ENCODE measurements at places on chromosomes 13 and 19.
A peak's percentile ranks its signal among the peaks of the same experiment; 100 is the strongest.

GRCh38 chr19:52187407-52187806 is 2.4 kb upstream of the PPP2R1A start:
- no peak for DNase-seq

GRCh38 chr13:18232994-18233782 is 948.4 kb downstream of the TUBA3C start:
- DNase-seq, result no peak

GRCh38 chr19:35217649-35217990 is 10.9 kb downstream of the FAM187B start:
- DNase-seq, result no peak

- DNase-seq, result no peak
Observed at GRCh38 chr13:114112826-114113322, 19.5 kb downstream of the RASA3 start.

DNA sequence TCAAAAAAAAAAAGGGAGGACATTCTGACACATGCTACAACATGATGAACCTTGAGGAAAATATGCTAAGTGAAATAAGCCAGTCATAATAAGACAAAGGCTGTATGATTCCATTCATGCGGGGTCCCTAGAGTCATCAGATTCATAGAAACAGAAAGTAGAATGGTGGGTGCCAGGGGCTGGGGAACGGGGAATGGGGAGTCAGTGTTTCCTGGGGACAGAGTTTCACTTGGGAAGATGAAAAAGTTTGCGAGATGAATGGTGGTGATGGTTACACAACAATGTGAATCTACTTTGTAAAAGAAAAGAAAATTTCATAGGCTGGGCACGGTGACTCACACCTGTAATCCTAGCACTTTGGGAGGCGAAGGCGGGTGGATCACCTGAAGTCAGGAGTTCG is 6.1 kb upstream of the CLEC4G start:
- DNase-seq, result no peak

GRCh38 chr13:64962404-64962803 is 2267.7 kb downstream of the PCDH9 start:
- no peak for DNase-seq

DNA sequence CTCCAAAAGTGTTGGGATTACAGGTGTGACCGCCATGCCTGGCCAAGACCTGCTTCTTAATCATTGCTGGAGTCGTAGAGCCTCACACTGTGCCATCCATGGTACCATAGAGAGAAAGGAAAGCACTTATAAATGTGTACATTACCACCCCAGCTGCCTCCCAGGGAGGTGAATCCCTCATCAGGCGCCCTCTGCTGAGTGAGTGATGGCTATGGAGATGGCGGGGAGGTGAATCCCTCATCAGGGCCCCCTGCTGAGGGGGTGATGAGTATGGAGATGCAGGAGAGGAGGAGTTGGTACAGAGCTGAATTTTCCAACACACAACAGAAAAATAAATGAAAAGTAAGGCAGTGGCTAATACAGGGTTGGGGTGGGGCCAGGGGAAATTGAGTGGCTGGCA is 263.4 kb downstream of the UQCRFS1 start:
- no peak for DNase-seq

GRCh38 chr13:47837104-47837880 is 163.8 kb downstream of the SUCLA2 start:
- DNase-seq, result no peak

- DNase-seq, result no peak
Observed at GRCh38 chr13:107770541-107770940, 444.8 kb downstream of the LIG4 start.

DNA sequence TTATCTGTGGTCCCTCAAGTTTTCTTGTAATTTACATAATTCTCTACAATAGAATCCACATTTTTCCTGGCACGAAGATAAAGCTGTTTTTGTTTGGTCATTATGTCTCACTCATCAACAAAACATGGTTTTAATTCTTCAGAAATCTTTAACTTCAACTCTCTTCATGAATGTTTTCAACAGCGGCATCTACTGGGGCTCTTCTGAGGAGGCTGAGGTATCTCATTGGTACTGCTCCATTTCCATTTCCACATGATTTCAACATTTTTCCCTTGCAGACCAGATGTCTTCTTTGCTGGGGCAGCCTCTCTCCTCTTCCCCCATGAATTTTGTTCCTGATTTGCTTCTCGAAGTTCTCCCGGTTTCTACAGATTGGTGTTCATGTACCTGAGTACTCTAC is 5.8 kb upstream of the KBTBD7 start:
- no peak for DNase-seq

DNA sequence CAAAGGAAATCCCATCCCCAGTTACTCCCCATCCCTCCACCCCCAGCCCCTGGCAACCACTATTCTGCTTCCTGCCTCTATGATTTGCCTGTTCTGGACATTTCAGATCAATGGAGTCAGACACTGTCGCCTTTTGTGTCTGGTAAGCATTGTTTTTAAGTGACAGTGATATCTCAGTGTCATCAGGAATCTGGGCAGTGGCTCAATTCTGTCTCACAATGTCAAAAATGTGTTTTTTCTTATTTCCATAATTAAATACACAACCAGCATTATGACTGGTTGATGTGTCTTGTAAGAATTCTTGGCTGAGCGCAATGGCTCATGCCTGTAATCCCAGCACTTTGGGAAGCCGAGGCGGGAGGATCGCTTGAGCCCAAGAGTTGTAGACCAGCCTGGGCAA is 20.2 kb upstream of the PGLS start:
- DNase-seq, result peak; percentile 84

GRCh38 chr19:46404055-46404752 is 9.2 kb downstream of the CCDC8 start:
- DNase-seq, result peak; percentile 45

DNA sequence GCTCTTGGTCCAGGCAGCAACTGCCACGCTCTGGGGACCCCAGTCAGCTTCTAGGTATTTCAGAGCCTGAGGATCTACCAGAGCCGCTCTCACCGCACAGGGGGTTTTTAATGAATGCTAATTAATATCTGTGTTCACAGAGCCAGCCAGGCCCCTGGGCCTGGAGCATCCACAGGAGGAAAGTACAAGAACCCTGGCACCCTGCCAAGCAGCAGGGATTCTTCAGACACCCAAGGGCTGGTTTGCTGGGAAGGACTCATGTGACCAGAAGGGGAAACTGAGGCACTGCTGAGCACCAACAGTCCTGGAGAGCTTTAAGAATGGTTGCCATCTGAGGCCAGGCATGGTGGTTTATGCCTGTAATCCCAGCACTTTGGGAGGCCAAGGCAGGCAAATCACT is 38.0 kb upstream of the ADGRE5 start:
- no peak for DNase-seq

DNA sequence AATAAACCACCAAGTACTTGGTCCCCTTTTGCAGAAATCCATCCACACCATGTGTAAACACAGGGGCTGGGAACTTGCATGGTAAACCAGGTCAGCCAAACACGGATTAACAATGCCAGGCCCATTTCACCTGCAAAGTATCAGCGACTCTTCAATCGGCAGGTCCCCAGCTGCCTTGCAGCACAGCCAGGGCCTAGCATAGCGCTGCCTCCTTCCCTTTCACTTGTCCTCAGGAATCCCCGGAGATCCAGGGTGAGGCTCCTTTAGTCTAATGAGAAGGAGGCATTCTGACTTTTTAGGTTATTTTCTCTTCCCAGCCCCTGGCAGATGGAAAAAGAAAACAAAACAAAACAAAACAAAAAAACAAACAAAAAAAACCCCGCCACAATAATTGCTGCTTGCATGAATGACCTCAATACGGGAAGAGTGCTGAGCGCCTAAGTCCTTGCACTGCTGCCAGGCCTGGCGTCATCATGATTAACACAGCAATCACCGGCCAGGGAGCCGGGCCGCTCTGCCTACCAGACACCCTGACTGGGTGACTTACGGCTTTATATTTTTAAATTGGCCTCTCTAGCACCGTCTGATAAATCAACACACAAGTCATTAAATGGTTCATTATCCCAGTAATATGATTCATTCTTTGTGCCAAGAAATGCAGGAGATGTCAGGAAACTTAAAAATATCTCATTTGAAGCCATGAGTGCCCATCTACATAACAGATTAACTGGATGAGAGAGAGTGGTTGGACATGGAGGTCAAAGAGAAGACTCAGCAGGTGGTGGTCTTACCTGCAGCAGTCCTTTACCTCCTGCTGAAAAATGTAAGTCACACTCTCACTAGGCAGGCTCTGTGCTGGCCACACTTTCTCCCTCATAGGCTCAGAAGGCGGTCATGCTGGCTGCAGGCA is 692.7 kb downstream of the UQCRFS1 start:
- peak; percentile 6 for DNase-seq

- DNase-seq, result peak; percentile 12
Observed at GRCh38 chr13:48491423-48492095, 41.3 kb downstream of the RCBTB2 start.

- DNase-seq, result no peak
Observed at GRCh38 chr13:99329477-99329876, 22.3 kb upstream of the GPR183 start.

GRCh38 chr13:83536941-83537340 is 345.3 kb downstream of the SLITRK1 start:
- DNase-seq, result no peak

DNA sequence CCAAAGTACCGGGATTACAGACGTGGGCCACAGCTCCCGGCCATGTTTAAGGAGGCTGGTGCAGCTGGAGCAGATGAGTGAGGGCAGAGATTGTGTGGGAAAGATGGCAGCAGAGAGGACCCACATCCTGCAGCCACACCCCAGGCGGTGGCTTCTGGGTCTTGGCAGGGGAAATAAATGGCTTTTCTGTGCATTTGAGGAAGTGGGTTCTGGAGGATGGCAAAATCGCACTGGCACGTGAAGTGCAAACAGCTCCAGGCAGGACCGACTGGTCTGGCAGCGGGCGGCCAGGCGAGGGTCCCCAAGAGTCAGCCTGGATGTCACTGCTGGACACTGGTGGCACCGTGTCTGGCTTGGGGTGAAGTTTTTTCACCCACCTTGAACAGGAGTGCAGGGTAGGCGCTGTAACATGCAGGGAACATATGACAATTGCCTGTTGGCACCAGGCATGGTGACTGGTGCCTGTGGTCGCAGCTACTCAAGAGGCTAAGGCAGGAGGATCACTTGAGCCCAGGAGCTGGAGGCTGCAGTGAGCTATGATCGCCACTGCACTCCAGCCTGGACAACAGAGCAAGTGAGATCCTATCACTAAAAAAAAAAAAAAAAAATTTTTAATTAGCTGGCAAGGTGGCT is 8.4 kb downstream of the B3GNT3 start:
- DNase-seq, result no peak

DNA sequence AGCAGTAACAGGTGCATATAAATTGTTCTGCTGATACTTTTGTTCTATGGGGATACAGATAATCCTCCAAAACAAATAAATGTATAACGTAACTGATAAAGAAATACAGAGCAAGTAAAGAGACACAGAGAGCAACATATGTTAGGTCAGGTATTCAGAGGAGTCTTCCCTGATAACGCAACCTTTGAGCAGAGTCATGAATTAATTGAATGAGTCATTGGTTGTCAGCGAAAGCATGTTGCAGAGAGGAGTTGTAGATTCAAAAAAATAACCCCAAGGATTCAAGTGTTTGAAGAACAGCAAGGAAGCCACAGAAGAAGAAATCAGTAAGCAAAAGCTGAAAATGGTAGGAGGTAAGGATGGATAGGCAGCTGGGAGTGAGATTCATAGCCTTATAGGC is 245.2 kb downstream of the TBC1D4 start:
- DNase-seq, result no peak
